GOT3 (cell line): ENCODE measurements at places on chromosomes 1 and 21.

- DNase-seq: no peak
Observed at GRCh38 chr1:109412551-109412950, 13.7 kb downstream of the PSMA5 start.

DNA sequence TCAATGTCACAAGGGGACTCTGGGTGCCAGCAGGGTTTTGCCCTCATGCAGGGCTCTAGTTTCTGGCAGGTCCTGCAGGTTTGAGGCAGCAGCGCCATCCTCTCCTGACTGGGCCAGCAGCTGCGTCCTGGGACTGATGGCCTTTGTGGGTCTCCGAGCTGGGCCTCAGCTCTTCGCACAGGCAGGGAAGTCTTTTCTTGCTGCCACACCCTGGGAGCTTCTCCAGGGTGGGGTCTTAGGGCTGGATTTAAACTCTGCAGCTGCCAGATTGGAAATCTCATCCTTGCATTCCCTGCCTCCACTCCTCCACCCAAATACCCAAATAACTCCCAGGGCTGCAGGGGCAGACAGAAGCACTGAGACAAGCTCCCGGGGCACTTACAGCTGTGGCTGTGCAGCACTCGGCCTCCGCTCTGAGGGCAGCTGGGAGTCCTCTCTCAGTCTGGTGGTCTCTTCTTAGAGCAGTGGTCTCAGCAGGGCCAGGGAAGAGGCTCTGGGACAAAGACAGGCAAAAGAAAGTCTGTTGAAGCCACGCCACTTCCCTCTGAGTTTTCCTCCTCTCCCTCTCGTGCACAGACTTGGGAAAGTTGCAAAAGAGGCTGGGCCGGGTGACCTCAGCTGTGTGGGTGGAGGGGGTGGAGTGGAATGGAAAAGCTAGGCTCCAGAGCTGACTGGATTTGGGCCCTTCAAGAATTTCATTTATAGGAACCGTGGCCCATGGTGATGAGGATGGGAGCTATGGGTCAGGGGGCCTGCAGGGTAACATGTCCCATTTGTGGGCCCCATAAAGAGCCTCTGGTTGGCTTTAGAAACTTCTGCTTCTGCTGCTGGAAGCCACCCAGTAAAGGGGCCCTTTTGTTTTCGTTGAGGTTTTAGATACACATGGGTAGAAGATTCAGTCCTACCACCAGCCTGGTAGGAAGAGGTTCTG is at the start of gene RAB7B:
Gene RAB7B, minus strand, starts transcription at position 525 of the 931 bp plus-strand sequence. CDS start 9,260 bp downstream, outside the sequence.
- DNase-seq: no peak

GRCh38 chr1:161092621-161093028 is 3.3 kb upstream of the NECTIN4 start:
- DNase-seq: no peak

GRCh38 chr1:56916630-56917029 is 49.2 kb downstream of the C8B start:
- DNase-seq: no peak

DNA sequence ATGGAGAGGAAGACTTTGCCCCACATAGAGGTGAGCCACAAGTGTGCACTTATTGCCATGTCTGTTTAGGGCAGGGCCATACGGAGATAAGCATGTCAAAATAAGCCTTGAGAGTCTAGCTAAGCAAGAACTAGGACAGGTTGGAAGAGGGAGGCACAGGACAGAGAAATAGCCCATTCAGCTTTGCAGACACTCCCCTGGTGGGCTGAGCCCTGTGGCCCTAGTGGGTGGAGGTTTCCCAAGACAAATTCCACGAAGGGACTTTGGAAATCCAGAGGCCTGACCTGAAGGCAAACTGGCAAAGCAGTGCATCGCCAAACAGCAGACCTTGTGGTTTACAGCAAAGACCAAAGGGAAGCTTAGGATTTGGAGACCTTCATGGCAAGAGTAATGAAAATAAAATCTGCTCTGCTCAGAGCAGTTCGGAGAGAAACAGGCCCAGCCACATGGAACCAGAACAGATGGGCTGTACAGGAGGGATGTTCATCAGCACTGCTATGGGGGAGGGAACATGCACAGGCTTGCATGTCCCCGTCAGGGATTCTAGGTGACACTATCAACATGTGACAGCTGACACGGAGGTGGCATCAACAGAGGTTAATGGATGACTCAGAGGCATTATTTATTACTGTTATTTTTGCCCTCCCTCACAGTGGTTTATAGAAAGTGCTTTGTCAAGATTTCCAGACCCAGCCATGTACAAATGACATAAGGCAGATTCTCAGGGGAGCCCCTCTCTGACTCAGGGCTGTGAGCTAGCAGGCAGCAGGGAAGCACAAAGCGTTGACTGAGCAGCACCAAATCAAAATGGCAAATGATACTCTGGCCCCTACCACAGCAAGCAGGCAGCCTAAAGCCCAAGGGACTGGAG is 90.1 kb upstream of the IRF2BP2 start:
- peak; percentile 51 for DNase-seq

DNA sequence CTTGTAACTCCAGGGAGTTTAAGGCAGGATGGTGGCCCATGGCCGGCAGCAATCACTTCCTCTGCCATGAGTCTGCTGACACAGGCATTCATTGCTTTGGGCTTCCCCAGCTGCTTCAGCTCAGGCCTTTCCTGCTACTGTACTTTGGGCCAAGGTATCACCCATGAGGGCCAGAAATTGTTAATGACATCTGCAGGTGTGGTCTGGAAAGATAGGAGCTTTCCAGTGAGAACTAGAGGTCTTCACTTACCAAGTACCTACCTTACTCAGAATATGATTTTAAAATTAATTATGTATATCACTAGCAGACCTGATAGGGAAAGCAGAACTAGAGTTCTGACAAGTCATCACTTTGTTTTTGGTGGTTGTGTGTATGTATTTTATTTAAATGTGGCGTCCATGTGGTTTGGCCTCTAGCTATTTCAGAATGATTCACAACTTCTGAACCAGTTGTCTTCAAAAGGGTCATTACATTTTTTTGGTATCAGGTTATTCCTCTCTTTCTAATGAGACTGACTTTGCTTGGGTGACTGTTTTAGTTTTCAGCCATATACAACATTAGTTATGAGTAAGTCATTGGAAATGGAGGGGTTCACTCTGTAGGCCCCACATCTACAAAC is 2.7 kb downstream of the RGL1 start:
- no peak for DNase-seq

DNA sequence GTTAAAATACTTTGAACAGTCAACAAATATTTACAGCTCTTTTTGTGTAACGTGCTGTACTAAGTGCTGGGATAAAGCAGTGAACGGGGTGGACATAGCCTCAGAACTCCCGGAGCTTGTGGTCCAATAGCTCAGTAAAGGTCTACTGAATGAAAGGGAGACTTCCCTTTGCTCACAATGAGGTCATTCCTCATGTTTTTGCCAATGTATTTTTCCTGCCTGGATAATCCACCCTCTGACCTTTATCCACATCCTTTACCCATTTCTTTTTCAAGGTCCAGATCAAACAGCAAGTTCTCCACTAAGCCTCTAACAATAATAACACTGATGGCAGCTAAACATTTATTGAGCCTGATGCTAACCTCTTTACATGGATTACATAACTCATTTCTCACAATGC is 55.9 kb downstream of the LEPR start:
- DNase-seq: no peak

DNA sequence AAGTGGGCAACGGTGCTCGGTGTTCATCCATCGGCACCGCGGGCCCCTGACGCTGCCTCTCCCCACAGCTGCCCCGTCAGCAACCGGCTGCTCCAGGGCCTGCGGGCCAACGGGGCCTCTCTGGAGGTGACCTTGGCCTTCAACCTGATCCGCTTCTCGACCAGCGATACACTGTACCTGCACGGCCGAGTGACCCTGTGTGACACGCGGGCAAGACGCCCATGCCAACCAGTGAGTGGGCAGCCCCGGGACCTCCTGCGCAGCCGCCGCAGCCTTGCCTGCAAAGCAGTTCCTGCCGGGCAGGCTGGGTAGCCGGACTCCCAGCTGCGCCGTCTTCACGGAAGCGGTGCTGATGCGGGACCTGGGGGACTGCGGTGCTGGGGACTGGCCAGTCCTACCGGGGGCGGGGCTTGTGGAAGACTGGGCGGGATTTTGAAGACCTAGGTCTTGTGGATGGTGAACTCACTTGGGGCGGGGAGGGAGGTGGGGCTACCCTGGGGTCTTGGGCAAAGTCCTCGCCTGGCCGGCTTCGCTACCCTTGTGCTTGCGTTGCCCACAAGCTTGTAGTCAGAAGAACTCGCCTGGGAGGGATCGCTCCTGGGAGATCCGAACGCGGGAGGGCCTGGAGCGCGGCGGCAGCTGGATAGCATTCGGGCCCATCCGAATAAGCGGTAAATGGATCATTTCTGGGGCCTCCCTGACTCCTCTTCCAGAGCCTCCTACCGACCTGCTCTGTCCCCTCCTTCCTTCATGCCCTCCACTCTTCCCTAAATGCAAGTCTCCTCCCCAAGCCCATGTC is 8.8 kb upstream of the CEP85 start:
- DNase-seq: no peak
